ENCODE measurements at places on chromosomes 5 and 9.

DNA sequence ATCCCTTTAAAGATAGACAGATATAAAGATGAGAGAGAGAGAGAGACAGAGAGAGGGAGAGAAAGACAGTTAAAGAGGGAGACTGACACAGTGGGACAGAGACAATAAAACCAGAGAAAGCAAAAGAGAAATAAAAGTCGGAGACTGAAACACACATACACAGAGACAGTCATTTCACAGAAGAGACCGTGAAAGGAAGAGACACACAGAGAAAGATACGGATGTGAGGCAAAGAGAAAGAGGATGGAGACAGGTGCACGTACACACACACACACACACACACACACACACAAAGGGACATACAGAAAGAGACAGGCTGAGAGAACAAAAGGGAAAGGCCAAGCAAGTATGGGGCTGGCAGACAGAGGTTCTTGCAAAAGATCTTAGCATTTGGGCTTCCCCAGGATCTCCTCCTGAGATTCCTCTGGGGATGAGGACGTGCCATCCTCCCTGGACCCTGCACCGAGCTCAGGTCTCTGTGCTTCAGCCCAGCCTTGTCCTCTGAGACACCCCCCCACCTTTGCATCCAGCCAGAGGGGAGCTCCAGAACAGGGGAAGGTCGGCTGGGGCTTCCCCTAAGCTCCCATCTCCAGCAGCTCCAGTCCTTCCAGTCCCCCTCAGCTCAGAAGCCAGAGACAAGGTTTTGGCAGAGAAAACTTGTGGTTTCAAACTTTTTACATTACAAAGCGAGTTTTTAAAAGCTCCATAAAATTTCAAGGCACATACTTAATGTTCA lies 318.4 kb upstream of the PANK3 start:
- no peak for DNase-seq

GRCh38 chr5:86665984-86666760 lies 48.4 kb downstream of the COX7C start:
- peak; percentile 1 for DNase-seq

- no peak for DNase-seq
Measured at GRCh38 chr5:169801324-169801777, 164.3 kb downstream of the DOCK2 start.

- no peak for DNase-seq
Measured at GRCh38 chr9:120734607-120735410, 20.5 kb upstream of the MEGF9 start.

GRCh38 chr9:75378926-75379325 lies 290.6 kb downstream of the OSTF1 start:
- DNase-seq = no peak

DNA sequence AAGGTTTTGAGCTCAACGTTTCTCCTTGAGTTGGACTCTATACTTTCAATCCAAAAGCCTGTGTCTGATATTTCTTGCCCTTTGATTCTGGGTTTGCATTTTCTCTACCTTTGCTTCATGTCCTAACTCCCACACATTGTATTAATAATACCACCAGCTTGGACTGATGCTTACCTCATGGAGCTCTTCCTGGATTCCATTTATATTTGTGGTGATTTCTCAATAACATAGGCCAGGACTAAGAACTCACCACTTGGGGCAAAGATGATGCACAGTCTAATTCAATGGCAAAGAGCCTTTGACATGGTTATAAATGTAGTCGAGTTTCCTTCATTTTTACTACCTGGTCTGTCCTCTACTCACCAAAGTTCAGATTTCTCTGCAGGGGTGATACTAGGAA lies 27.5 kb upstream of the EFNA5 start:
- no peak for DNase-seq

DNA sequence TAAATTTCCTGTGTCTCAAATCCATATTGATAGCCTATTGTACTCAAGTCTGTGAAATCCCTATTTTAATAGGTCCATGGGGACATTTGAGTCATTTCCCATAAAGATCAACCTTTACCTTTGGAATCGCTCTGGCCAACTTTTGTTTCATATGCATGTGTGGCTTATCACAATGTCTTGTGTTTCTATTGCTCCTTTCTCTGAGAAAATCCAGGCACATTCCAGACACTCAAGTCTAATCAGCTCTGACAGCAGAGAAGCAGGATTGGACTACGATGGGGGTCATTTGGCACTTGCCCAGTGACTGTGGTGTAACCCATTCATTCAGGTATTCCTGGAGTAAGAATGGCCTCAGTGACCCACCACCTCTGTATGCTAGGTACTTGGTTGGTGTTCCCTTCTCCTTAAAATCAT lies 48.4 kb downstream of the ACTBL2 start:
- DNase-seq = no peak
